ENCODE measurements at places on chromosomes 6 and 20.

- no peaks in the 10 kb centered on the region for H3K27me3 ChIP-seq
- no peak overlapping the region for H3K27ac ChIP-seq
- H3K36me3 ChIP-seq, result no peaks in the 10 kb centered on the region
Measured at GRCh38 chr6:142339968-142340658, 38.3 kb downstream of the ADGRG6 start.

GRCh38 chr20:64271636-64272035, 16.1 kb downstream of the PCMTD2 start:
- no peak for DNase-seq
- no peak overlapping the region for H3K27ac ChIP-seq
- H3K4me3 ChIP-seq, result no peak overlapping the region
- peaks cover 24% of the 10 kb centered on the region for H3K36me3 ChIP-seq
- no peaks in the 10 kb centered on the region for H3K4me1 ChIP-seq

- no peaks in the 10 kb centered on the region for H3K4me1 ChIP-seq
- DNase-seq, result no peak
- H3K27me3 ChIP-seq, result no peaks in the 10 kb centered on the region
- no peaks in the 10 kb centered on the region for H3K36me3 ChIP-seq
- H3K27ac ChIP-seq, result no peak overlapping the region
- H3K4me3 ChIP-seq, result no peak overlapping the region
Measured at GRCh38 chr6:23591761-23592160, 534.3 kb upstream of the NRSN1 start.

DNA sequence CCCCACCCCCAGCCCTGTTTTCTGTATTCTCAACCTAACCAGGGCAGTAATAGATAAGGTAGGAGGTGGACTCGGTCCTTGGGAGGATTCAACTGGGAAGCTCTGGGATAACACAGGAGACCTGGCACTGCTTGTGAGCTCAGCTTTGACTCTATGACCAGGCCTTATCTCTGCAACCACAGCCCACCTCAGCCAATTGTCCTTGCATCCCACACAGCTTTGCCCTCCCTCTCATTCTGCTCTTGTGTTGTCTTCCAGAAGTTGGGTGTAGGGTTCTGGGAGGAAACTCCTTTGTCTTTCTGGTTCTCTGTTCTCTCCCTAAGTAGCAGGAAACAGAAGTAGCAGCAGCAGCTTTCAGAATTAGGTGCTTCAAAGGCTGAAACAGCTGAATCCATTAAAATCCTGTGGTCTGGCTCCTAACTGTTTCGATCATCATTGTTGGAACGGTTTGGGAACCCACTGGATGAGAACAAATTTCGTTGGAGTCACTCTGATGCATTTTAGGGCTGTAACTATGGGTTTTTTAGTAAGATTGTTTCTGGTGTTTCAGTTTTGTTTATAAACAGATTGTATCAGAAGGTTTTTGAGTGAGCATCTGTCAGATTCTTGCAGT, 32.4 kb upstream of the SNX9 start:
- peak overlapping the region; percentile 28 for H3K27ac ChIP-seq
- DNase-seq, result no peak
- H3K36me3 ChIP-seq, result no peaks in the 10 kb centered on the region
- no peaks in the 10 kb centered on the region for H3K27me3 ChIP-seq

GRCh38 chr20:57513199-57513598, 11.7 kb downstream of the CTCFL start:
- H3K27me3 ChIP-seq, result no peaks in the 10 kb centered on the region
- H3K4me3 ChIP-seq, result no peak overlapping the region
- H3K36me3 ChIP-seq, result no peaks in the 10 kb centered on the region
- H3K4me1 ChIP-seq, result no peaks in the 10 kb centered on the region
- no peak for DNase-seq

GRCh38 chr20:5077761-5078387, 41.9 kb downstream of the PCNA start:
- H3K4me3 ChIP-seq, result peak overlapping the region; percentile 29
- no peaks in the 10 kb centered on the region for H3K36me3 ChIP-seq
- no peaks in the 10 kb centered on the region for H3K27me3 ChIP-seq
- DNase-seq, result no peak

DNA sequence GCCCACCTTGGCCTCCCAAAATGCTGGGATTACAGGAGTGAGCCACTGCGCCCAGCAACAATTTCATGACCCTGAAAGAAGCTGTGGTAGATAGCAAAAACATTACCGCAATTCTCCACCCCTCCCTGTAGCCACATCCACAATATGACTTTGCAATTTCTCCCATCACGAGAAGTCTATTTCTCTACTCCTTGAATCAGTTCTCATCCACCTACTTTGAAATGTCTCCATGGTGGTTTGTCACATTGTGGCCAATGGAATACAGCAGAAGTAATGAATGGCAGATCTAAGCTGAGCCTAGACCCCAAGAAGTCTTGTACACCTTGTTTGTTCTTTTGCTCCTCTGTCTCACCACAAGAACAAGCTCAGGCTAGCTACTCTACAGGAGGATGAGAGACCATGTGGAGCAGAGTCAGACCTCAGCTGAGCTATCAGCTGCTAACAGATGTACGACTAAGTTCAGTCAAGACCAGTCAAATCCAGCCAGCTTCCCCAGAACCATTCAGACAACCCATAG, 6.3 kb downstream of the OXT start:
- H3K36me3 ChIP-seq, result no peaks in the 10 kb centered on the region
- H3K4me1 ChIP-seq, result peaks cover 13% of the 10 kb centered on the region
- H3K27me3 ChIP-seq, result peaks cover 22% of the 10 kb centered on the region
- no peak for DNase-seq
- H3K27ac ChIP-seq, result no peak overlapping the region

DNA sequence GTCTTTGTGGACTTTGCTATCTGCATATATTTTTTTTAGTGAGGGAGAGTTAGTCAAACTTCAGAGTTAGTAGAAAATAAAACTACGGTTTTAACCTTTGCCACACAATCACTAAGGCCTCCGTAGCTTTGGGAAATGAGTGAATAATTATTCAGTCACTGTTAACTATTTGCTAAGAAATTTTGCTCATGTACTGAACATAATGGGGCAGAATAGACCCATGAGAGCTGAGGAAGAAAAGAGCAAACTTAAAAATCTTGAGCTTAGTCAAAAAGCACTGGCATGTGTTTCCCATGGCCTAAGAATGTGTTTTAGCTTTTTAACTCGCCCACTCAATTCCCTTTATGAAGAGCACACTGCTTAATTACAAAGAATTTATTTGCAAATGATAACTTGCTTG, 60.4 kb upstream of the SUPT3H start:
- H3K27ac ChIP-seq, result no peak overlapping the region
- H3K4me3 ChIP-seq, result no peak overlapping the region
- H3K36me3 ChIP-seq, result no peaks in the 10 kb centered on the region

DNA sequence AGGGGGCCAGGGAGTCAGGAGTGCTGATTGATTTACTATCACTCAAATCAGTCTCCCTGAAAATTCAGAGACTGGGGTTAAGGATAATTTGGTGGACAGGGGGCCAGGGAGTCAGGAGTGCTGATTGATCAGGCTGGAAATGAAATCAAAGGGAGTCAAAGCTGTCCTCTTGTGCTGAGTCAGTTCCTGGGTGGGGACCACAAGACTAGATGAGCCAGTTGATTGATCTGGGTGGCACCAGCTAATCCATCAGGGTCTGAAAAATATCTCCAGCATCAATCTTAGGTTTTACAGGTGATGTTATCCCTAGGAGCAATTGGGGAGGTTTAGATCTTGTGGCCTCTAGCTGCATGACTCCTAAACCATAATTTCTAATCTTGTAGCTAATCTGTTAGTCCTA, 6.1 kb upstream of the AFG1L start:
- no peak for DNase-seq
- no peak overlapping the region for H3K4me3 ChIP-seq
- H3K4me1 ChIP-seq, result no peaks in the 10 kb centered on the region
- no peaks in the 10 kb centered on the region for H3K27me3 ChIP-seq
- no peaks in the 10 kb centered on the region for H3K36me3 ChIP-seq

DNA sequence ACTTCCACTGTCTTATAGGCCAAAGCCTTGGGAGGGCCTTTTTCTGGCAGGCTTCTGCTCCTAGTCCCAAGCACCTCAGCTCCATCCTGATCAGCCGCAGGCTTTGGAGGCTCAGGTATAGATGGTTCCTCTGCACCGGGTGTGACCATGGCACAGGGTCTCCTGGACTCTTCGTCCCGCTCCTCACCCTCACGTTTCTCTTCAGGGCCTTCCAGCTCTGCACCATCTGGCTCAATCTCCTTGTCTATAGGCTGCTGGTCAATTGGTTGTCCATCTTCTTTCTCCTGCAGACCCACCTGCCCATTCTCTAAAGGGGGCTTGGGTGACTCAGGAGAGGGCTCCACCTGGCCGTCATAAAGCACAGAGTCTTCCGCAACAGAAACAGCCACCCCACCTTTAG, 37.0 kb downstream of the BFSP1 start:
- peaks cover 9% of the 10 kb centered on the region for H3K4me1 ChIP-seq
- no peak overlapping the region for H3K4me3 ChIP-seq
- no peaks in the 10 kb centered on the region for H3K36me3 ChIP-seq
- H3K27me3 ChIP-seq, result no peaks in the 10 kb centered on the region
- DNase-seq, result no peak

DNA sequence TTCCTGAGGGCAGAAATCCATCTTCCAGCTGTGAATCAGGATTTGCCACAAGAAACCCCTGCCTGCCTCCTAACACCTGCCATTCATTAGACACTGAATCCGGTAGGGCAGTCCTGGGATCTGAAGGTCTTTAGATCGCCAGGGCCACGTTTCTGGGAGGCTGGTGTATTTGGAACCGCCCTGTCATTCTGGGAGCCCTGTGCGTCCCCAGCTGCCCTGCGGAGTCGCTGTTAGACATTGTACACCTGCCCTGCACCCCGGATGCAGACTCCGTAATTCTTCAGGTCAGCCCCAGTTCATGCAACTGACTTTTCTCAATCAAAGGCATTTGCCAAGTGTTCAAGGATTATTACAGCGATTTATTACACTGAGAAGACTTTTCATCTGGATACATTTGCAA, 193.2 kb downstream of the TBC1D7 start:
- H3K4me1 ChIP-seq, result no peaks in the 10 kb centered on the region
- H3K27me3 ChIP-seq, result no peaks in the 10 kb centered on the region
- no peak overlapping the region for H3K4me3 ChIP-seq
- no peak overlapping the region for H3K27ac ChIP-seq

DNA sequence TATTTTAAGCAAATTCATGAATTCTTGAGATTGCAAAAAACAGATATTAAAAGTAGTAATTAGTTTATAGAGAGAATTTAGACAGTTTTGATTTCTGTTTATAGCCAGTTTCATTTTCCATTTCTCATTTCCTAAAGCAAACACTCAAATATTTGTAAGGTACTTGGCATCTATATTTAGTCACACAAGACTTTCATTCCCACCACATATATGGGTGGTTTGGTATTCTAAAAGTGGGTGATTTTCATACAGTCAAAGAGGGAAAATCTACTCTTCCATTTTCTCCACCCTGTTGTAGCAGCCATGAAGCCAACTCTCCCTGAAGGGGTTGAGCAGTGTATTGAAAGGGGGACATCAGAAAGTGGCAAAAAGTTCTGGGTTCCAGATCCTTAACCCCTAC, 181.1 kb upstream of the SUPT3H start:
- peaks cover 25% of the 10 kb centered on the region for H3K4me1 ChIP-seq
- no peak overlapping the region for H3K4me3 ChIP-seq
- no peaks in the 10 kb centered on the region for H3K27me3 ChIP-seq
- H3K36me3 ChIP-seq, result no peaks in the 10 kb centered on the region

GRCh38 chr6:13504611-13505344, 17.4 kb upstream of the GFOD1 start:
- no peak overlapping the region for H3K27ac ChIP-seq
- H3K27me3 ChIP-seq, result no peaks in the 10 kb centered on the region
- no peak for DNase-seq
- no peaks in the 10 kb centered on the region for H3K36me3 ChIP-seq
- H3K4me3 ChIP-seq, result no peak overlapping the region

DNA sequence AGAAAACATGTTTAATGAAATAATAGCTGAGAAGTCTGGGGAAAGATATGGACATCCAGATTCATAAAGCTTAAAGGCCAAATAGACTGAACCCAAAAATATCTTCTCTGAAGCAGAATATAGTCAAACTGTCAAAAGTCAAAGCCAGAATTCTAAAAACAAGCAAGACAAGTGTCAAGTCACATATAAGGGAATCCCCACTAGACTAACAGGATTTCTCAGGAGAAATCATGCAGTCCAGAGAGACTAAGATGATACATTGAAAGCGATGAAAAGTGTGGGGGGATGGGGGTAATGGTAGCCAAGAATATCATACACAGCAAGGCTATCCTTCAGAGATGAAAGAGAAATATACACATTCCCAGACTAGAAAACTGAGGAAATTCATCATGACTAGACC, 112.4 kb upstream of the RUNX2 start:
- H3K27me3 ChIP-seq, result no peaks in the 10 kb centered on the region
- no peak overlapping the region for H3K4me3 ChIP-seq
- DNase-seq, result no peak
- H3K4me1 ChIP-seq, result no peaks in the 10 kb centered on the region

DNA sequence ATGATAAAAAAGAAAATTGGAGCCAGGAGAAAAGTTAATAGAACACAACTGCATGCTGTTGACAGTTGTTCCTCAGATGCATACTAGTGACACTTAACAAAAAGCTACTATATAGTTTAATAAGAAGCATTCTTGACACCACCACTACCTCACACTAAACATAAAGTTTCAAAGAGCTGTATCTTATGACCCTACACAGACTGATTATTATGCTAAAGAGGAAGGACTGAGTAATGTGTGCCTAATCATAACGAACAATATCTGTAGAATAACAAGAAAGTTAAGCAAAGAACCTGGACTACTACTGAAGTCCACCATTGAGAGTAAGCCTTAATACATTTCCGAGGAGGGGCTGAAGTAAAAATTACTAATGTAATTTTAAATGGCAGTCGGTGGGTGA, 99.8 kb downstream of the IRAK1BP1 start:
- H3K27ac ChIP-seq, result no peak overlapping the region
- H3K27me3 ChIP-seq, result no peaks in the 10 kb centered on the region
- H3K4me3 ChIP-seq, result no peak overlapping the region
- DNase-seq, result no peak
- H3K36me3 ChIP-seq, result peaks cover 23% of the 10 kb centered on the region

GRCh38 chr6:127956260-127956888, 55.5 kb upstream of the THEMIS start:
- H3K36me3 ChIP-seq, result no peaks in the 10 kb centered on the region
- no peaks in the 10 kb centered on the region for H3K4me1 ChIP-seq
- DNase-seq, result no peak
- H3K4me3 ChIP-seq, result no peak overlapping the region
- no peak overlapping the region for H3K27ac ChIP-seq

- no peak overlapping the region for H3K27ac ChIP-seq
- no peaks in the 10 kb centered on the region for H3K27me3 ChIP-seq
- no peaks in the 10 kb centered on the region for H3K4me1 ChIP-seq
- no peak overlapping the region for H3K4me3 ChIP-seq
Measured at GRCh38 chr6:22102671-22103070, 194.2 kb downstream of the PRL start.

- H3K27ac ChIP-seq, result no peak overlapping the region
- no peak for DNase-seq
- no peaks in the 10 kb centered on the region for H3K27me3 ChIP-seq
- H3K4me3 ChIP-seq, result no peak overlapping the region
- H3K4me1 ChIP-seq, result peaks cover 27% of the 10 kb centered on the region
Measured at GRCh38 chr20:18513208-18513607, 5.5 kb downstream of the SEC23B start.

GRCh38 chr20:60117065-60117464, 158.8 kb downstream of the CDH26 start:
- peaks cover 4% of the 10 kb centered on the region for H3K27me3 ChIP-seq
- H3K36me3 ChIP-seq, result no peaks in the 10 kb centered on the region
- no peak overlapping the region for H3K27ac ChIP-seq
- H3K4me1 ChIP-seq, result no peaks in the 10 kb centered on the region
- no peak overlapping the region for H3K4me3 ChIP-seq

Measured in stomach (tissue), 19 donors.